ENCODE measurements at places on chromosomes 1 and 21.

DNA sequence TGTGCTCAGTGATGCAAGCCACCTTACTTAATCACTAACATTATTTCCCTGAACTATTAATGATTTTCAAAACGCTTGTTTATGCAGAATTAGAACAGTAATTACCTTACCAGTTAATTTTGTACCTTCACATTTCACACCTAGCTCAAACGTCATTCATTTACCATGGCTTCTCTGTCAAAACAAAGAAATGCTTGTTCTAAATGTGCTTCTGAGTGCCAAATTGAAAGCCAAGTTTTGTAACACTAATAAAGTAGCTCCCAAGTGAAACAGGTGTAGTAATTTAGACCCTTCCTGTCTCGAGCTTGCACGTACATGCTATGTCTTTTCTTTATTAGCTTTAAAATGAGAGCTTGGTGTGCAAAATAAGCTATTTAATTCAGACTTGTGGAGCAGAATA lies 533.7 kb upstream of the PKN2 start:
- DNase-seq: no peak

- no peak for DNase-seq
Observed at GRCh38 chr1:183073320-183073719, 50.1 kb downstream of the LAMC1 start.

DNA sequence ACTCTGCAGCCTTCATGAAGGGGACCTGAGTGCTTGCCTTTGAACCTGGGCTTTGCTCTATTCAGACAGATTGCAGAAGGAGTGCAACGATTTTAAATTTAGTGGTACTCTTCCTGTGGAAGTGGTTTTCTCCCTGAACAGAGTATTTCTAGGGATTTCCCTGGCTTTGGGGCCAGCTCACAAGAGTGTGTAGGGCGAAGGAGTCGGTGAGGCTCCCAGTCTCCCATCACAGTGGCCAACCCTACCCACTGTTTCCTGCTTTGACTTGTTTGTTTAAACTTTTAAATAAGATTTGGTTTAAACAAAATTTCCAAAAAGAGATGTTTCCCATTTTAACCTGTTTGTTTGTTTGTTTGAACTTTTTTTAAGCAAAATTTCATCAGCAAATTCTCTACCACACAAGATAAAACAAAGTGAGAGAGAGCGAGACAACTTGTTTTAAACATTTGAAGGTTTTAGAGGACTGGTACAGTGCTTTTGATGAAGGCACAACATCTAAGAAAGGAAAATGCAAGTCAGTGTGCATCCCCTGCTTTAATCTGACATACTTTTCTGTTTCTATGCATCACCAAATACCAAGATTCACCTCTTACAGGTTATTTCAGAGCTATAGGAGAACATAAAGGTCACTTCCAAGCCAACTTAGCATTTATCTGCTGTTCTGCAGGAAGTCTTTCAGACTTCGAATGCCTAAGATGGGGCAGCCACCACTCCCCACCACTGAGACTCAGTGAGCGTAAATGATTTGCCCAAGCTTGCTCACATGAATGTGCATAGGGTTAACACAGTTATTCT lies 6.6 kb downstream of the SELP start:
- no peak for DNase-seq

GRCh38 chr1:30754684-30755171 lies 2.8 kb downstream of the LAPTM5 start:
- DNase-seq: no peak

GRCh38 chr21:39645331-39645730 lies 32.6 kb downstream of the B3GALT5 start:
- no peak for DNase-seq

- DNase-seq: no peak
Observed at GRCh38 chr1:154837034-154837671, 32.9 kb downstream of the KCNN3 start.

GRCh38 chr1:207698822-207699483 lies 52.9 kb upstream of the CD46 start:
- DNase-seq: no peak

GRCh38 chr1:222084996-222085395 lies 343.1 kb upstream of the DUSP10 start:
- no peak for DNase-seq

GRCh38 chr1:107122225-107122624 lies 18.6 kb upstream of the NTNG1 start:
- no peak for DNase-seq

DNA sequence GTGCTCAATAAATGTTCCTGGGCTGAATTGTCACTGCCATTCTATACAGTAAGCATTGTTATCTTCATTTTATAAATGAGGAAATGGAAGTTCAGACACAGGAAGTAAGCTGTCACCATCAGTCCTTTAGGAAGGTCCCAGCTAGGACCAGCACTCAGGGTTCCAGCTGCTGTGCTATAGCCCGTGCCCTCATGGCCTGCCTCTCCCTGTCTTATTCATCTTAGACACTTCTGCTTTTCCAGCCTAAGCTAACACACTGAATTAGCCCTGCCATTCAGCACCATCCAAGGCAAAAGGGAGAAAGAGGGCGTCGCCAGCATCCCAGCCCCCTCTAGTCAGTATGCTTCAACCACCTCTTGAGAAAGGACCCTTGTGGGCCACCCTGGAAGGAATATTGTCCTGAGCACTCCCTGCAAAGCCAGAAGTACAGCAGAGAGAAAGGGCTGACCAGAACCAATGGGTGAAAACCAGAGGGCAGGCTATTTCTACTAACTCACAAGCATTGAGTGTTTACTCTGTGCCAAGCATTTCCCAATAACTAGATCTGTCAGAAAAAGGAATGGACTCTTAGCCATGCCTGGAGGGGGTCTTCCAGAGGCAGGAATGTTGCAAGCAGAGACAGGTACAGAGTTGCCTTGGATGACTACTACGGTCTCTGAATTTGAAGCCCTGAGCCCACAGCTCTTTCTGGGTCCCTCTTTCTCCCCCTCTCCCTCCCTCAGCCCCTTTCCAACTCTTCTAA lies 77.9 kb upstream of the NFIA start:
- DNase-seq: no peak

DNA sequence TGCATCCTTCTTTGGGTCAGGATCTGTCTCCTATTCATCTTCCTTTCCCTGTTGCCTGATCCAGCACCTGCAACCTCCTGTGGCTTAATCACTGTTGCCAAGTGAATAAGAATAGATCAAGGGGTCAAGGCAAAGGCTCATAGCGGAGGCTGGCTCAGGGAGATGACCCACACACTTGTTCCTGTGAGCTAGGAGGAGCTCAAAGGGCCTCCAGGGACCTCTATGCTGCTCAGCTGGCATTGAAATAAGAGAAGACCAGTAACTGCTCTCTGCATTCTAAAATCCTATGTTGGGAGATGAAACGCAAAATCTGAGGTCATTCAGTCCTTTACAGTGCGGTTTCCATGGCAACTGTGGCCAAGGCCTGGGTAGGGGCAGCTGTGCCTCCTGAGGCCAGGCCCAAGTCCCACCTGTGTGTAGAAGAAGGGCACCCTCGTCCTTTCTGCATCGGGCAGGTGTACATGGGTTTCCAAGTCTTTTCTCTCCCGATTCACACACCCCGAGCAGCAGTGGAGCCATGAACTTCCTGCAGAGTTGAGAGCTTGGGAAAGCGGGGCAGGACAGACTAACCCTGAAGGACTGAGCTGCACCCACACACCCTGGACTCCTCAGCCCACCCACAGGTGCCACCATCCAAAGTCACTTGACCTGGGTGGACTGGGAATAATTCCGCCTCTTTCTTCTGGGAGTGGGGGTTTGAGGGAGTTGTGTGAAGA lies 27.8 kb upstream of the STUM start:
- no peak for DNase-seq

DNA sequence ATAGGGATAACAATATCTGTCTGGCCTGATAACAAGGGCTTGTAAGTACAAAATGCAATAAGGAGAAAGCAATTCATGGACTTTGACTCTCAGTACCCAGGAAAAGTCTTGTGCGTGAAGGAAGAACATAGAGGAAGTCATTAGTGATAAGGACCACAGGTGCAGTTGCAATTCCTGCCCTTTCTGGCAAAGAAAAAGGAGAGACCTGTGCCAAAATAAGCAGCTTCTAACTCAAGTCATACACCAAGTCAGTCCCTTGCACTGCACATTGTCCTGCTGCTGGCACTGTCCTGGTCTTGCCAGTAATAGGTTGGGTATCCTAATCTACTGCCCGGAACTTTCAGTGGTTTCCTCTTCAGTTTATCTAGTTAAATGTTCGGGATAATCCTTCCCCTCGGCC lies 14.8 kb upstream of the SOD1 start:
- no peak for DNase-seq

DNA sequence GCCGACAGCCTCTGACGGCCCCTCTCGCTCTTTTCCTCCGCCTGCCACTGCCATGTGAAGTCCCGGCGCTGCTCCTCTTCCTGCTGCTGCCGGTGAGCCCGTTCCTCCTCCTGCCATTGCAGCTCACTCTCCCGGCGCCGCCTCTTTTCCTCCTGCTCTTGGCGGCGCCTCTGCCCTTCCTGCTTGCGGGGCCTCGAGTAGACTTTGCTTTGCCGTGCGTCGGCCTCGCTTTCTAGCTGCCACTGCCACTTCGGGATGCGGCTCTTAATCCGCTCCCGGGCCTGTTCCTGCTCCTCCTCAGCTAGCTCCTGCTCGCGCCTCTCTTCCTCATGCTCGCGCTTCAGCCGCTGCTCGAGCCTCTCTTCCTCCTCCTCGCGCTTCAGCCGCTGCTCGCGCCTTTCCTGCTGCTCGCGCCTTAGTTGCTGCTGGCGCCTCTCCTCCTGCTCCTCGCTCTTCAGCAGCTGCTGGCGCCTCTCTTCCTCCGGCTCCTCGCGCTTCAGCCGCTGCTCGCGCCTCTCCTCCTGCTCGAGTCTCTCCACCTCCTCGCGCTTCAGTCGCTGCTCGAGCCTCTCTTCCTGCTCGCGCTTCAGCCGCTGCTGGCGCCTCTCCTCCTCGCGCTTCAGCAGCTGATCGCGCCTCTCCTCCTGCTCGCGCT lies 4.3 kb downstream of the TCHH start:
- no peak for DNase-seq

Measured in NCI-H1436 treated with DMSO at 0.1 percent for 48 hours (cell line).